ENCODE measurements at places on chromosomes 7 and 10.

DNA sequence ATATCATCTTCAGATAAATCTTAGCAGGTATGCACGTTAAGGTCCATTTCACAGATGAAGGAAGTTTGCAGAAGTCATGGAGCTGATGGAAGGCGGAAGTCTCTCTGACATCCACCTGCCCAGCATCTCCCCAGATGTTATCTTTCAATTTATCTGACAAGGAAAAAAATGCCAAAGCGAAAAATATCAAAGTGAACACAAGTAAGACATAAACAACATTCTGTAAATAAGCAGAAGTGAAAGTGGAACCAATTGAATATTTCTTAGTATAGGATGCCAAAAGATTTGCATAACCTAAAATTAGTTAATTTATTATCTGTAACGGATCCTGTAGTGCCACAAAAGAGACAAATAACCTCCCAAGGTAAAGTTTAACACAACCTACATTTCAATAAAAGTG lies 73.6 kb upstream of the NEBL start:
- no peak for DNase-seq

DNA sequence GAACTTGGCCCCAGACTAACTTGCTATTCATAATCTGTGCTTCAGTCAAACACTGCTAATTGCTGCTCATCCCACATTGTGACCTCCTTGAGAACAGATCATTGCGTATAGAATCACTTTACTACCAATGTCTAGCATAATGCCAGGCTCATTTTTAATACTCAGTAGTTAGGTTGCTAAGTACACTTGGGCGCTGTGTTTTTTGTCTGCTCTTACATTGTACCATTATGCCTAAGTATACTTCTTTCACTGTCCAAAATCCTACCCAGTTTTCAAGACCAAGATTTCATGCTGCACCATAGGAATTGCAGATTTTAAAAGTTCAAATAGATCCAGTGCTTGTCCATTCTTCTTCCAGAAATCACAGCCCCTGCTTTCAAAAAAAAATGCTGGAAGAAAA lies 32.8 kb upstream of the TMEM106B start:
- no peak for DNase-seq

DNA sequence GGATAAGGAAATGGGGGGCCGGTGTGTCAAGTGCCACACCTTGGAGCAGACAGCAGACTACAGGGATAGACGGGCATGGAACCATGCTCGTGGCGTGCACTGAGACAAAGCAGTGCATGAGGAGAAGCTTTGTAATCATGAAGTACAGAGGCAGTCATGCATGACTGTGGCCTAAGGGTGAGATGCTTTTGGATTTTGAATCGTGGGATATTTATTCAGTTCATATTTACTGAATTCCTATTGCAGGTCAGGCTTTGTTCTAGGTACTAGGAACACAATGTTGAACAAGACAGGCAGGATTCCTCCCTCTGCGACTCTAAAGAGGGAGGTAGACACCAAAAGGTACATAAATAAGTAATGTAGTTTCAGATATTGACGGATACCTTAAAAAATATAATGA lies 597.6 kb downstream of the PARD3 start:
- no peak for DNase-seq

DNA sequence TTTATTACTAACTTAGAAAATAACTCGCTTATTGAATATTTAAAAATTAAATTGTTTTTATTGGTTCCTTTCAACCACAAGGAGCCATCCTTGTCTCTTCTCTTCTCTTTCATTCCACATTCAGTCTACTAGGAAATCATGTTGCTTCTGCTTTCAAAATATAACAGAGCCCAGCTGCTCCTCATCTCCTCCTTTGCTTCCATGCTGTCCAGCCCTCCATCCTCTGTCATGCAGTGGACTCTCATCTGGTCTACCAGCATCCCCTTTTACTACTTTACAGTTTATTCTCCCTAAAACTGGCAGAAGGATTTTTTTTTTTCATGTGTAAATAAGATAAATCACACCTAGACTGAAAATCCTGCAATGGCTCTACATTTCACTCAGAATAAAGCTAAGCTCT lies 198.2 kb upstream of the CSTF2T start:
- no peak for DNase-seq

- no peak for DNase-seq
Observed at GRCh38 chr7:33750177-33750576, 155.2 kb upstream of the BMPER start.

DNA sequence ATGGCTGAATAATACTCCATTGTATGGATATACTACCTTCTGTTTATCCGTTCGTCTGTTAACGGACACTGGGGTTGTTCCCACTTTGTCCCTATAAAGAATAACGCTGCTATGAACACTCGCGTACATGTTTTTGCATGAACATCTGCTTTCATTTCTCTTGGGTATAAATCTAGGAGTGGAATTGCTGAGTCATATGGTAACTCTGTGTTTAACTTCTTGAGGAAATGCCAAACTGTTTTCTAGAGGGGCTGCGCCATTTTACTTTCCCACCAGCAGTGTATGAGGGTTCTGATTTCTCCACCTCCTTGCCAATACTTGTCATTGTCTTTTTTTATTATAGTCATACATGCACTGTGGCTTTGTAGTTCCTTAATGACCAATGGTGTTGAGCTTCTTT lies 20.6 kb upstream of the RASSF4 start:
- no peak for DNase-seq

DNA sequence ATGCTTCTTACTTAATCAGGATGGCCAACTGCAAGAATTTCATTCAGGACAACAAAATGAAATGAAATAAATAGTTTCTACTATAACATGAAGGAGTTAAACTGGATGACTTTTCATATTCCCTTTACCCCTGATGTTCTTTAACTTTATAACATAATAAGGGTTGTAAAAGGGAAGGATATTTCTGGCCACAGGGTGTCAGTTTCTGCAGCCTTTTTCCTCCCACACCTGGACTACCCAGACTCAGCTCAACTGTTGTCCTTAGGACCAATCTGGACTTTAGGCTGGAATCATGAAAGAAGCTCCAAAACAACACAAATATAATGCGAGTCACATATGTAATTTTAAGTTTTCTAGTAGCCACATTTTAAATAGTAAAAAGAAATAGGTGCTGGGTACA lies 43.4 kb downstream of the PRPS1L1 start:
- no peak for DNase-seq

GRCh38 chr7:112293416-112293815 lies 86.9 kb downstream of the ZNF277 start:
- no peak for DNase-seq

DNA sequence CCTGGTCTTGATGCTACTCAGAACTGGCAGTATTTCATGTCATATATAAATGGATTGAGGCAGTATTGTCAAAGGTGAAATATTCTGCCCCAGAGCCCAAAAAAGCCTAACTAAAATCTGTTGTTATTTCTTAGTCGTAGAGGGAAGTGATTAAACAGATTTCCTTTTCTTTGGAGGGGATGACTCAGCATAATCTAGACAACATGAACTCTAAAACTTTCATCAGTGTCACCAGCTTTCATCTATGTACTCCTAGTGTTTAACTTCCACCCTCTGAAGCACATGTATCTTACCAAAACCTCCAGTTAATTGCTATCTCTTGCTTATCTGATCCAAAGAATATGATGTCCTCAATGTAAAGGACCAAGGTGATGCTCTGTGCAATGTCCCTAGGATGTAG lies 97.1 kb upstream of the ARID5B start:
- no peak for DNase-seq

DNA sequence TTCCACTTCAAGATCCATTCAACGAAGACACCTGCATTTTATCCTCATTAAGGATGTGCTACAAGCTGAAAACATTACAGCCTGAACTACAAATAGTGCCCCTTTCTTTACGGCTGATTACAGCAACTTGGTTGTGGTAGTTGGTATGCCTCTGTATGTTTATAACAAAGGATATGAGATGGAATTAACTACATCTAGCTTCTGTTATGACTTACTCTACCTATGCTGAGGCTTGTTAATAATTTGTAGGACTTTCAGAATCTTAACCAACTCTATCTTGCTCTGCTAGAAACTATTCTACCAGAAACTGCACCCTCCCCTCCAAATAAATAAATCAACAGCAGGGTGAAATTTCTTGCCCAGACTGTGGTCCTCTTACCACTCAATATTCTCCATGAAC lies 448.1 kb downstream of the GRM8 start:
- DNase-seq, result no peak

DNA sequence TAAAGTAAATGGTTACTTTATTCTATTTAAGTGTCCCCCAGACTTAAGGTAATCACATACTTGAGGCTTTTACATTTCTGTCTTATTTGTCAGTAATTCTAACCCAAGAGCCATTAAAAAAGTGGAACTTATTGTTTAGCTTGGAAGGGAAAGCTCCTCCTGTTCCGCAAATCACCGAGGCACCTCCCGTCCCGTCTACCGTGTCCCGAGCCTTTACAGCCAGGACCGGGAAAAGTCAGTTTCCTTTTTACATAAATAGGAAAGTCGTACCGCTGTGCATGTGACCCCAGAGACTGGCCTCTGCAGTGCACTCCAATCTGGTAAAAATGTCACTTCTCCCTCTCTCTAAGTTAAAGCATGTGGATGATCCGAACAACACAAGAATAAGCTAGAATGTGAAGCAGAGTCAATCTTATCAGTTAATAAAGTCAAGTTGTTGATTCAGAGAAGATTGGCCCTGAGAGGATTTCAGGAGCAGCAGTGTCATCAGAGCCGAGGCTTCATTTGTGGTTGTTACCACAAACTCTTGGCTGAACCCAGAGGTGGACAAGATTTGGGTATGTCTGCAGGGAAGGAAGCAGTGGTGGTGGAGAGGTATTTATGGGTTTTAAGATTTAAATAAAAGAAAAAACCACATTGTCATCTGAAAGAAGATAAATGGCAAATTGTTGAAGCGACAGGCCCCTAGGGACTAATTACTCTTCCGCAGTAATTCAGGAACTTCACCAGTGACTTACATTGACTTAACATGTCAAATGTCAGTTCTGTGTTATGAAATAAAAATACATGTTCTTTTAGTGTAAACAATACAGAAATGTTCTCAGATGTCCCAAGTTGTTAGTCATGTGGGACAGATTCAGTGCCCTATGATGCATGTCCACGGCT lies 316.6 kb upstream of the ZNF32 start:
- DNase-seq, result no peak

DNA sequence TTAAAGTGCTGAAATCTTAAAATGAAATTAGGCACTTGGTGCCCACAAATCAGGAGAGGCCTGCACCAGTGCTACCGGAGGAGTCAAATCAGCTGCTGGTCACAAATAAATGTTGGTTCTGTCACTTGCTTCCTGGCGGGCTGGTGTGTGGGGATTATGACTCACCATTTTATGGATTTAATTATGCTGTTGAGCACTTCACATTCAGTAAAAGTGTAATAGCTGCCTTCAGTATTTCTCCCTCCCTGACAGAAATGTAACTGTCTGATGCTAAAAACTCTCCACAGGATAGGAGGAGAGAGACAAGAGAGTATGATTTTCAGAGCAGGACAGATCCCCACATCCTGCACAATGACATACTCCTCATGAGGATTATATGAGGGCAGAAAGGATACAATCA lies 186.0 kb downstream of the JAZF1 start:
- DNase-seq, result no peak

DNA sequence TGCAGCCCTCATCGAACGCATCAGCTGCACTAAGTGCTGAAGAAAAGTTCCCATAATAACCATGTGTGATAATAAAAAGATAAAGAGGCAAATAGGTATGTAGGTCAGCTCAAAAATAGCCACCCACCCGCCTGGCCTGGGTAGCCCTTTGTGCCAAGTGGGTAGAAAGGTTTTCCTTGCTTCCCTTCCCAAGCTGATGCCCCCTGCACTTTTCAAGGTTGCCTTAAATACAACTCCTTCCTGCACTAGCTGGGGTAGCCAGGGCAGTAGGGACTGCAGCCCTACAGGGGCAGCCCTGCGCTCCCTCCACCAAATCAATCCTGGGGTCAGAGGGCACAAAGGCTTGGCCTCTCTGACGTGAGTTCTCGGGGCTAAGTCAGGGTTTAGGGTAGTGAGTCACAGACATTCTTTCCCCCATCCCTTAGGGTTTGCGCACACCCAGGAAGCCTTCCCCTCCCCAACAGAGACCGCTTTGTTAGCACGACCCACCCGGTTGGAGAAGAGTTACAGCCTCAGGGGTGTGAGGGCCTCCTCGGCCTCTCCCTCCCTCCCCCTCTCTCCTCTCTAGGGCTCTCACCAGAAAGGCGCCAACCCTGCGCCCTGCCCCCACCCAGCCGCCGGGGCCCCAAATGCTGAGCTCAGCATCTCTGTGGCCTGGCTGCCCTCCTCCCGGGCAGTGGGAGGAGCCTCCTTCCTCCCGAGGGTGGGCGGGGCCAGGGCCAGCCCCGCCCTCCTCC lies 13.3 kb upstream of the DDIT4 start:
- DNase-seq, result peak; percentile 87

GRCh38 chr7:116691664-116692063 lies 19.7 kb downstream of the MET start:
- DNase-seq, result no peak

DNA sequence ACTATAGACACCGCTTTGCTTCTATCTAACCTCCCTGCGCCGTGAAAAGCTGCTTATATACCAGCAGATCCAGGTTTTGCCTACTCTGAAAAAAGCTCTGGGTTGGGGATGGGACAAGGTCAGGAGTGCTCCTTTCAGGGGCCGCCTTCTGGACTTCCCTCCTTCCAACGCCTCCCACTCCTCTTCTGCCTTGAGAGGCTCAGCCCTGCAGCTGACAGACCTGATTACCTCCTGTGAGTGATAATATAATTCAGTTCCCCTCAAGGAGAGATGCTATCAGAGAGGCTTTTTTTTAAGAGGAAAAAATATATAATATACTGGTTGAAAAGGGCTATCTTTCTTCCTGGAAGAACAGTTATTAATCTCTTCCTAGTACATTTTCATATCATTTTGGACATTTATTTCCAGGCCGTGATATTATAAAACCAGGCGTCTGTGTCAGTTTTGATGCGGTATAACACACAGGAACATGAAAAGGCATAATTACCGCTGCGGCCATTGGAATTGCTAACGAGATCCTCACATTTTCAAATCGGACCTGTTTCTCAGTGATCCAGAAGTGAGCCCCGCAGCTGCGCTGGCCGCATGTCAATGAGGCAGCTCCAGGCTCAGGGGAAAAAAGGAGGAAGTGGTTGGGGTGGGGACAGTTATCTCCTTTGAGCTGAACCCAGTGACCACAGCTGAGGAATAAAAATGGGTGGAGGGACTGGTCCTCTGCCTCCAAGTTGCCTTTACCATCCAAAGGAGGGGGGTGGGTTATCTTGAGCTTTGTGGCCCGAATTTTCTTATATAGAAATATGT lies 457.1 kb downstream of the TYW1 start:
- DNase-seq, result no peak

- no peak for DNase-seq
Observed at GRCh38 chr10:119687192-119688032, 36.2 kb downstream of the BAG3 start.

All from hypothalamus (tissue), 51 donors.